ENCODE measurements at places on chromosomes 1 and 21.

GRCh38 chr21:18826562-18826961 is 423.0 kb upstream of the TMPRSS15 start:
- DNase-seq, result no peak

DNA sequence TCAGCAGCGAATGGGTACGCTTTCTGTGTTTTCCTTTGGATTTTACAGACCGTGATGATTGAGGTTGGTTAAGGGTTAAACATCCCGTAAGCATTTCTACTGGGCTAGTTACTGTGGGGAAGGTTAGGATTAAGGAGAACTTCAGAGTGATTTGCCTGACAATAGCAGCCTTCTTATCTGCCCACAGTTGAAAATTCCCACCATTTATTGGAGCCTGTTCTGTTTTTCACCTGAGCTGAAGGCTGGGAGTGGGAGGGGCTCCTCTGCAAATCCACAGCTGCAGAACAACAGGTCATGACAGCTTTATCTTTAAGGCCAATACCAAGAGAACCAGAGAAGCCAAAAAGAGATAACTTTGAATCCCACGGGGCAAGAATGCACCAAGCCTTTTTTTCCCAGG is 168.6 kb downstream of the KAZN start:
- no peak for DNase-seq

GRCh38 chr1:21552715-21553114 is 43.5 kb downstream of the ALPL start:
- no peak for DNase-seq

DNA sequence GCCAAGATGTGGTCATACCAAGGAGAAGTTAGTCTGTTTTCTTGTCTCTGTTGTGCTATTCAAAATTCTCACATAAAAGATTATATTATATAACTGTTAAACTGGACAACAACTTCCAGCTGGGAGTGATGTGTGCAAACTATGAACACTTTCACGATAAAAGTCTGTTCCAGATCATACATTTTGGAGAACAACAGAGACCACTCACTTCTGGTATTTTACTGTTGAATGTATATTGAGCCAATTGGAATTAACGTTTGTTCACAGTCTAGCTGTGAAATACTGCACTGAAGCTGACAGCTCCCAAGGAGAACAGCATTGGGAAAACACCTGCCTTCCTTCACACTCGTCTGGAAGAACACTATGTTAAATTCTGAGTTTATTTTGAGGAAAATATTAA is 860 bp upstream of the SHCBP1L start:
- no peak for DNase-seq

- no peak for DNase-seq
These were observed 70.1 kb downstream of the FCRL5 start for GRCh38 chr1:157482174-157482573.

DNA sequence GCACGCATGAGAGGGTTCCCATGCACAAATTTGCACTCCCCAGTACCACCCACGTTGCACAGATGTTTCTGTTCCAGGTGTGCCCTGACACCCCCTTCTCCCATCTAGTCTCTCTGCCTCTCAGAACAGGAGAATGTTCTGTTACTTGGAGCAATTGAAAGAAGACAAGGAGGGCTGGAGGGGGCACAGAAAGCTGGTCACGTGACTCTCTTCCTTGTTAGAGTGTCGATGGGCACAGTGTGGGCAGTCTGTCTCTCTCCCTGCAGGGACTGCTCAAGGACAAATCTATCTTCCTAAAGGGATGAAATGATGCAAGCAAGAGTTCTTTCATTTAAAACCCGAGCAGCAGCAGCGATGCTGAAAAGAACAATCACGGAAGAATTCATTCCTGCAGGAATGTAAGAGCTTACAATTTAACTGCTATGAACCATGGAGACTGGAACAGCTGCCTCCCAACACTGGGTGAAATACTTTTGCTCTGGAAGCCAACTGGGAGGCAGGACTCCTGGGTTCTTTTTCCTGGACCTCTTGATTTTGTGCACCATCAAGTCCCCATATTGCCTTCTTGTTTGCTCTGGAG is 7.3 kb upstream of the KCNA10 start:
- DNase-seq, result no peak

Measured in thyroid gland (tissue), 4 donors.